ENCODE measurements at places on chromosomes 7 and 10. TPM values are rescaled to one million over a fixed set of nuclear protein-coding genes. Genes with fewer than 3 reads are reported as not detected.

Gene CPN1
- polyA plus RNA-seq, result not detected

Gene MYL10
- polyA plus RNA-seq, result not detected

Gene FOXI2
- polyA plus RNA-seq, result not detected

Gene FIGNL1
- polyA plus RNA-seq, result 32.8 TPM

Gene PODXL
- polyA plus RNA-seq, result 4.5 TPM

Gene BICC1
- polyA plus RNA-seq, result 7.6 TPM

Gene SNX10
- 25.6 TPM for polyA plus RNA-seq

Gene CLCN1
- not detected for polyA plus RNA-seq
